Activated naive CD4-positive, alpha-beta T cell treated with anti-CD3 and anti-CD28 coated beads for 36 hours (primary cell): ENCODE measurements at places on chromosomes 11 and 22. TPM values are rescaled to one million over a fixed set of nuclear protein-coding genes. Genes with fewer than 3 reads are reported as not detected.

- no peak within 1 kb of the TSS for H3K27ac ChIP-seq
- no peak within 1 kb of the TSS for H3K4me3 ChIP-seq
- peaks cover 9% of the 10 kb centered on the region for H3K4me1 ChIP-seq
- no peak for DNase-seq
Observed at GRCh38 chr22:36201630-36202319, at the start of gene APOL4. TSS of gene APOL4 (minus strand) at chr22:36201809. CDS start at chr22:36201734, 75 bp downstream.

GRCh38 chr11:16357775-16358174 is 1.4 kb upstream of the SOX6 start:
- no peaks in the 10 kb centered on the region for H3K4me1 ChIP-seq
- no peak for DNase-seq
- H3K27ac ChIP-seq: no peak overlapping the region
- H3K4me3 ChIP-seq: no peak overlapping the region
- no peaks in the 10 kb centered on the region for H3K36me3 ChIP-seq

GRCh38 chr11:21975242-21975641 is 217.6 kb upstream of the ANO5 start:
- no peak for DNase-seq
- H3K4me1 ChIP-seq: no peaks in the 10 kb centered on the region
- H3K27ac ChIP-seq: no peak overlapping the region
- no peaks in the 10 kb centered on the region for H3K36me3 ChIP-seq

DNA sequence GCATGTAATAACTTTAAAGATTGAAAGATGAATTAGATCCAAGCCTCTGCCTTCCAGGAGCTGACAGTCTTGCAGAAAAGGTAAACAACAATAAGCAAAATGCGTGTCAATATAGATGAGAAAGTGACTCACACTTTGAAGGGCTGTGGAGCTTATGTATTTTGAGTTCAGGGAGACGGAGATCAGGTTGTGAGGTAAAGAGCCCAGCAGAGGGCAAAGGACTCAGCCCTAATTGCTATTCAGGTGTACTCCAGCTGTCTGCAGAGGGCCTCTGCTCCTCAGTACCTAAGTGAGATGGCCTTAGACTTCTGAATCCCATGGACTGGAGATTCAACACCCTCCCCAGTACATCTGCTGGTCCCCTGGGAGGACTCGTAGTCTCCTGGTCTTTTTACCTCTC is 22.9 kb upstream of the CTR9 start:
- H3K27me3 ChIP-seq: peaks cover 6% of the 10 kb centered on the region
- H3K36me3 ChIP-seq: no peaks in the 10 kb centered on the region
- H3K4me3 ChIP-seq: no peak overlapping the region

GRCh38 chr11:126485986-126486635 is 130.6 kb downstream of the ST3GAL4 start:
- no peaks in the 10 kb centered on the region for H3K4me1 ChIP-seq
- no peaks in the 10 kb centered on the region for H3K36me3 ChIP-seq
- no peaks in the 10 kb centered on the region for H3K27me3 ChIP-seq
- no peak overlapping the region for H3K4me3 ChIP-seq
- H3K27ac ChIP-seq: no peak overlapping the region

DNA sequence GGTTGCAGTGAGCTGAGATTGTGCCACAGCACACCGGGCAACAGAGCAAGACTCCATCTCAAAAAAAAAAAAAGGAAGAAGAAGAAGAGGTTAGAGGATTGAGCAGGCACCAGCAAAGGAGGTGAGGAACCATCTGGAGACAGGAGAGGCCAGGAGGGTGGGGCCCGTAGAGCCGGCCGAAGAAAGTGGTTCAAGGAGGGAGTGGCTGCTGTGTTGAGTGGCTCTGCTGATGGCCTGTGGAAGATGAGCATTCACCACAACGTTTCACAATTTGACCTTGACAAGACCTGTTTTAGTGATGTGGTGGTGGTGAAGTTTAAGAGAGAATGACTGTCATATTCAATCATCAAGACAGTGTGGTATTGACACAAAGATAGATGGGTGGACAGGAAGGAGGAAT is 6.8 kb upstream of the CTSD start:
- H3K4me3 ChIP-seq: no peak overlapping the region
- no peaks in the 10 kb centered on the region for H3K36me3 ChIP-seq
- no peak overlapping the region for H3K27ac ChIP-seq
- no peaks in the 10 kb centered on the region for H3K27me3 ChIP-seq

DNA sequence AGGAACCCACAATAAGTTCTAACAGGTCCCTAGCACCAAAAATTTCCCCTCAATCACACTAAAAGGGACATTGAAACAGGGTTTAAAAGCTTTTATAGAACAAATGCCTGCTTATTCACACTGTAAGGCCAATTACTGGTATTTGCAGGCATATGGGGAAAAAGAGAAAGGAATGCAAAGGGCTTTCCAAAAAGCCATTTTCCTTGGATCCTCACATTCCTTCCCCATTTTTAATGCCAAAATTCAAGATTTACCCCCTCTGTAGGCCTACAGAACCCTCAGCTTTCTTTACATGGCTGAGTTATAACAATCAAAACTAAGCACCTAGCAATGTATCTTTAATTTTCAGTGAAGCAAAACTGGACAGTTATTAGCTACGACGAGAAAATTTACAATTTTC is 102.0 kb downstream of the SBF2 start:
- H3K36me3 ChIP-seq: peaks cover 3% of the 10 kb centered on the region
- H3K27me3 ChIP-seq: no peaks in the 10 kb centered on the region
- no peak overlapping the region for H3K27ac ChIP-seq
- H3K4me3 ChIP-seq: no peak overlapping the region
- no peak for DNase-seq
- no peaks in the 10 kb centered on the region for H3K4me1 ChIP-seq

GRCh38 chr11:12731841-12732336 is 57.7 kb downstream of the TEAD1 start:
- no peak for DNase-seq
- peaks cover 18% of the 10 kb centered on the region for H3K27me3 ChIP-seq
- no peak overlapping the region for H3K4me3 ChIP-seq
- no peaks in the 10 kb centered on the region for H3K4me1 ChIP-seq
- no peak overlapping the region for H3K27ac ChIP-seq

DNA sequence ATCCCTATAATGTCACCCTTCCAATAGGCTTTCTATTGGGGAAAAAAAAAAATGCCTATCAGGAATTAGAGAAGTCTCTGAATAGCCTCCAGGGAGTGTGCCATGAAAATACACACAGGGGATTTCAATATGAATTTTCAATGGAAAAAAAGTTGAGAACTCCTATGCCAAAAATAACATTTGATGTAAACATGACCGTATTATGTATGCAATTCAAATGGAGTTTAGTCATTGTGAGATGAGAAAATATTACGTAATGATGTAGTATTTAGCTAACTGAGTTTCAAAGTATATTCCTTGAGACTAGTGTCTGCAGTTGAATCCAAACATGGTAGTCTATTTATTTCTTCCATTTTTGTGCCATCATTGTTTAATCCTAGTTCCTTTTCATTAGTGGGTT is 182.3 kb downstream of the BLID start:
- no peak overlapping the region for H3K27ac ChIP-seq
- peaks cover 24% of the 10 kb centered on the region for H3K27me3 ChIP-seq
- no peak for DNase-seq
- no peaks in the 10 kb centered on the region for H3K4me1 ChIP-seq
- H3K36me3 ChIP-seq: no peaks in the 10 kb centered on the region

DNA sequence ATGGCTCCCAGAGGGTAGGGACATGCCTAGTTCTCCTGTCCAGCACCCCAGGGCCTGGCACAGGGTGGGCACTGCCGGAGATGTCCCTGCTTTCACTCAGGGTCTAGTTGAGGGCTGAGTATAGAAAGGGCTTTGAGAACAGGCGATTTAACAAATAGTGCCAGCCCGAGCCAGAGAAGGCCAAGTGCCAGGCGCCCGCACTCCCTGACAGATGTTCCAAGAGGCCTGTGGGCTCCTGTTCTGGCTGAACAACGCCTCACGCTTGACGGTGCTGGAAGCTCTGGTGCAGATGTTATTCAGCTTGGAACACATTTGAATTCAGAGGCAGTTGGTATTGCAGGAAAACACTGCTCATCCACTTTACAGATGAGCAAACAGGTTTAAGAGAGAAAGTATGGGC is 46.5 kb downstream of the NFAM1 start:
- no peaks in the 10 kb centered on the region for H3K27me3 ChIP-seq
- H3K27ac ChIP-seq: no peak overlapping the region
- no peaks in the 10 kb centered on the region for H3K36me3 ChIP-seq

- H3K4me1 ChIP-seq: peaks cover 16% of the 10 kb centered on the region
- DNase-seq: no peak
- H3K4me3 ChIP-seq: no peak overlapping the region
- peaks cover 2% of the 10 kb centered on the region for H3K36me3 ChIP-seq
- peaks cover 76% of the 10 kb centered on the region for H3K27me3 ChIP-seq
Observed at GRCh38 chr11:12692229-12693075, 18.2 kb downstream of the TEAD1 start.

GRCh38 chr22:27137871-27138337 is 480.5 kb downstream of the MIAT start:
- no peak overlapping the region for H3K4me3 ChIP-seq
- H3K27ac ChIP-seq: no peak overlapping the region
- no peaks in the 10 kb centered on the region for H3K4me1 ChIP-seq

Gene ROBO4
- not detected for total RNA-seq

Gene MPZL3
- total RNA-seq: 29.3 TPM

Gene OR52A1
- total RNA-seq: not detected
